ENCODE measurements at places on chromosomes 13 and 19.

- no peak for DNase-seq
Measured at GRCh38 chr13:65911546-65912193, 1318.5 kb downstream of the PCDH9 start.

DNA sequence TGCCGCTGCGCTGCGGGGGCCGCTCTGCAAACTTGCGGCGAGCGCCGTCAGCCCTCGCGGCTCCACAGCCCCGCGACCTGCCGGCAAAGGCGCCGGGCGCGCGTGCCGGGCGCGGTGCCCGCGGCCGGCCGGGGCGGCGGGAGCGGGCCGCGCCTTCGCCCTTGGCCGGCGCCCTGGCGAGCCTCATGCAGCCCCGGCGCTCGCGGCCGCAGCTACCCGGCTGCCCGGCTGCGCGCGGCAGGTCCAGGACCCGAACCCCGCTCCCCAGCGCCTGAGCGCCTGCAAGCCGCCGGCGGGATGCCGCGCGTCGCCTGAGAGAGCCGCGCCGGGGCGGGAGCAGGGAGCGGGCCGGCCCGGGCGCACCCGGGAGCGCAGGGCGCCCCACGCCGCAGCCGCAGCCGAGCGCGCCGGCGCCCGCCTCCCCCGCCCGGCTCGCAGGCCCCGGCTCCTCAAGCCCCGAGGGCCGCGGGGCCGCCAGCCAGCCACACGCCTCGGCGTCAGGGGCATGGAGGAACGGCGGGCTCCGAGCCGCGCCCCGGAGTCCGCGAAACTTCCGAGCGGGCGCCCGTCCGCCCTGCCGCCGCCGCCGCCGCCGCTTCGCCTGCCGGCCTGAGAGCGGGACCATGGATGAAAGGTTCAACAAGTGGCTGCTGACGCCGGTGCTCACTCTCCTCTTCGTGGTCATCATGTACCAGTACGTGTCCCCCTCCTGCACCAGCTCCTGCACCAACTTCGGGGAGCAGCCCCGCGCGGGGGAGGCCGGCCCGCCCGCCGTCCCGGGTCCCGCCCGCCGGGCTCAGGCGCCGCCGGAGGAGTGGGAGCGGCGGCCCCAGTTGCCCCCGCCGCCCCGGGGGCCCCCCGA lies 564 bp downstream of the HS6ST3 start:
- no peak for DNase-seq

DNA sequence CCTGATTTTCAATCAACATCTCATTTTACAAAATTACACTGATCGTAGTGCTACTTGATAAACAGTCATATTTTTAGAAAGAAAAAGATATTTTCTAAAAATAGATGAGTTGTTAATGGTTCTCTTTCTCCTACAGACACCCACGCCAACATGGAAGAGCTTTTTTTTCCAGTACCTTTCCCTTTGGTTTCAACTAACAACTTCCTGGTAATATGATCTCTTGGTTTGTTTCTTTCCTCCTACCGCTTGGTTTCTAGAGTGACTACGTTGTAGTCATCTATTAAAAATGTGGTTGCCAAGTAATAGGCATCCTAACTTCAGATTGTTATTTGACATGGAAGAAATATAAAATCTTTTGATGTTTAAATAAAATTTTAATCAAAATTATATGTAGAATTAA lies 189.0 kb downstream of the LACC1 start:
- DNase-seq, result peak; percentile 1

DNA sequence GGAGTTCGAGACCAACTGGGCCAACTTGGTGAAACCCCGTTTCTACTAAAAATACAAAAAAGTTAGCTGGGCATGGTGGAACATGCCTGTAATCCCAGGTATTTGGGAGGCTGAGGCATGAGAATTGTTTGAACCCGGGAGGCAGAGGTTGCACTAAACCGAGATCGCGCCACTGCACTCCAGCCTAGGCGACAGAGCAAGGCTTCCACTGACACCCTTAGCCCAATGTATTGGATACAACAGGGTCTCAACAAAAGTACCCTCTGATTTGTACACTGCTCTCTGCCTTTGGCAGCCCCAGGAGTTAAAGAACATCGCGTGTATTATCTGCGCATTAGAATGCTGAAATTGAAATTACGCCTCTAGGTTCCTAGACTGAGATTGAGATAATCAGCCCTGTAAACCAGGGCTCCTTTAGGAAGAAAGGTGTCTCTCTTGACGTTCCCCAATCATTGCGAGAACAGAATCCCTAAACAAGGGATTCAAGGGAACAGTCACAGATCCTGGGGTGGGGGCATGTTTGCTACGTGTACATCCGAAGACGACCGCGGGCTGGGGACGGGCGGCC lies 21.9 kb downstream of the IPO5 start:
- DNase-seq, result no peak

DNA sequence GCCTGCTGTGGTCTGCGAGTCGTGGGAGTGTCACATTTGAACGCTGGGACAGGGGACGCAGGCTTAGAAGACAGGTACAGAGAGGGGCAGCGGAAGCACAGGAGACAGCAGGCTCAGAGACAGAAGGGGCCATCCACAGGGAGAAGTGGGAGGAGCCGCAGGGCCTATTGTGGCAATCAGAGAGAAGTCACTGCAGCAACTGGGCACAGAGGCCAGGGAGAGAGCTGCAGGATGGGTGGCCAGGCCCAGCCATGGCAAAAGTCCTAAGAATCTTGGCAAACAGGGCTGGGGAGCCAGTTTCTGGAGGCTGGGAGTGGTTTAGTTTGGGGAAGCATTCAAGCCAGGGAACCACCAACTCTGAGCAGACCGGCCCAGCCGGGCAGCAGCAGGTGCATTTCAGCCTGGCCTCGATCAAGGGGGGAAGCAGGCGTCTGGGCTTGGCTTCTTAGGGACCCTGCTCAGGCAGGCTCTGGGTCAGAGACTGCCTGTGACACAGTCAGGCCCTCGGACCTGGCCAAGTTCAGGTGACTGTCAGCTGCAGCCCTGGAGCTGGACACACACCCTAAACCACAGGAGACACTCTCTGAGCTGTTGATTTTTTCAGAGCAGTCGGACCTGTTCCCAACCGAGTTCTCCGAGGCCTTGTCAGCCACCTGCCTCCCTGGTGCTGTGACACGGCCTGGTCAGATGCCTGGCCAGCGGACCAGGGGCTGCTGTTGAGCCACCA lies 11.8 kb downstream of the SH3GL1 start:
- no peak for DNase-seq
